HCEC 1CT (cell line): ENCODE measurements at places on chromosomes 2 and 18.

DNA sequence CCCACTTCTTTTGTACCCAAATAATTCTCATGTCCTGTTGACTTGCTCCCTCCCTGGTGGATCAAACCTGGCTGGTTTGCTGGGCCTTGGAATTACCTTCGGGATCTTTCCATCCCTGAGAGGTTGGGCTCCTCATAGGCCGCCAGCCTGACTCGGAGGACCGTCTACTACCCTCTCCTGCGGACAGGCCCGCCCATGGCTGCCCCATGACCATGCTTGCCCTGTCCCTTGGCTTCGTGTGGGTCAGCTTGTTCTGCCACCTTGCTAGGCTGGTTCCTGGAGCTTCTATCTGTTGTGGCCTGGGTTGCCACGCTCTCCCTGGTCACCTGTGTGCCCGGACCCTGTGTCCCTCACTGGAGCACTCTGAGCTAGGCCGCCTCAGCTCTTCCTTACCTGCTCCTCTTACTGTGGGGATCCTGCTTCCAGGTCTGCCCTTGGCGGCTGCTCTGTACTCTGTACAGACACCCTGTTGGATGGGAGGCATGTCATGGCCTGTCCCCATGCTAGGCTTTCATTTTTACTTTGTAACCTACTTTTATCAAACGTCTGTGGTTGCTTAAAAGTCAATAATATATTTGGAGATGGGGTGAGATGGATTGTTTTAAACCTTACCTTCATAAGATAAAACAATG lies 29.7 kb upstream of the FHL2 start:
- no peak for DNase-seq

DNA sequence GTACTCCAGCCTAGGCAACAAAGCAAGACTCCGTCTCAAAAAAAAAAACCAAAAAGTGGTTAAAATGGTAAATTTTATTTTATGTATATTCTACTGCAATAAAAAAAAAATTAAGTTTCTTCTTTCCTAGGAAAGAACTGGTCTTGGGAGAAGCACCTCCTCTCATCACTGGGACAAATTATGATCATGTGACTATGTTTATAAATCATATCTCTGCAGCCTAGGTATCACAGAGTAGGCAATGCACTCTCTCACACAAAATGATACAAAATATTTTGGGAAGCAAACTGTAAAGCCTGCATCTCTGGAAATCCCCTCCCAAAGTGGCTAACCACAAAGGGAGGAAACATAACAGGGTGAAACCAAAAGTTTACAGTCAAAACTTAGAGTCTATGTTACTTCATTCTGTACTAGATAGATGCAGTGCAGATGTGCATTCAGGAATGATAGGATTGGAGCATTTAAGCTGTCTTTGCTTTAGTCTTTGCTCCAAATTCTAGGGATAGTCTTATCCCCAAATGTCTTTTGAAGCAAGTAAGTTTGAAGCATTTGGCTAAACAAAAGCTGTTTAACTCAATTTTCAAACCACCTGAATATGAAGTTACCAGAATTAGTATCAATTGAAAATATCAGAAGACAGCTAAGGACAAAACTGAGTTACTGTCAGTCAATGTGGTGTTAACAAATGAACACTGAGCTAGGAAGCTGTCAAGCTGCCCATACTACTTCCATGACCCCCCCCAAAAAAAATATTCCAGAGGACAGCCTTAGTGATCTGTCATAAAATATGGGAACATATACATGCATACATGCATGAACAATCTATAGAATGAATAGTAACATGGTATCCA lies 21.1 kb upstream of the MALT1 start:
- DNase-seq: no peak

GRCh38 chr2:124805060-124805459 lies 780.0 kb downstream of the CNTNAP5 start:
- no peak for DNase-seq

DNA sequence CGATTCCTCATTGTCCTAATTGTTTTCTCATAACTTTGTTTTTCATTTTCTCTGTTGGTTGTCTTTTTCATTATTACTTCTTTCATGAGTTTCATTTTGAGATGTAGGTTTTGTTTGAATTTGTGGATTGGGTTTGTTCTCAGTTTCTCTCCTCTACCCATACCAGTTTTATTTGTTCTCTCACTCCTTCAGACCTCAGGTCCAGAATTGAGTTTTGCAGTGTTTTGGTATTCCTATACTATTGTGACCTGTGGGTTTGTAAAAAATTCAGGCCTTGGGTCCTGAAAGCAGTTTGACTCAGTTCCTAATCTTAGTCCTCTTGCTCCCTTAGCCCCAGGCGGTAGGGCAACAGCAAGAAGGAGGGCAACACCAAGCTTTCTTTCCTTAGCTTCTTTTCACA lies 28.3 kb upstream of the UBE2E3 start:
- DNase-seq: no peak

- DNase-seq: peak; percentile 76
Measured at GRCh38 chr2:39902103-39902502, 123.0 kb upstream of the THUMPD2 start.

DNA sequence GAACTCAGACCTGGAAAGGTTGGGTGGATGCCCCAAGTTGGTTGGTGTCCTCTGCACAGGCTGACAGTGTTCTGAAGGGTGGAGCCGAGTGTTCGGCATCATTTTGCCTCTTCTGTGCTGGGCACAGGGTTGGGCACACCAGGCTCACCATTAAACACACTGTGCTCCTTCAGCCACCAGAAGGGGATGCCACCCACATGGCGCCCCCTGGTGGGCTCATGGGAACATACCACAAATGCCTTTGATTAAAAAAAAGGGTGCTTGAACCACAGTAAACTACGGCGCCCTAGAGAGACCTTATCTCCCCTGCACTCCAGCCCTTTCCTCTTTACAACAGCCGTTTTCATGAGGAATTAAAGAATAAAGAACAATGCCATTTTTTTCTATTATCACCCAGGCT lies 89.4 kb downstream of the CELF4 start:
- DNase-seq: peak; percentile 25

DNA sequence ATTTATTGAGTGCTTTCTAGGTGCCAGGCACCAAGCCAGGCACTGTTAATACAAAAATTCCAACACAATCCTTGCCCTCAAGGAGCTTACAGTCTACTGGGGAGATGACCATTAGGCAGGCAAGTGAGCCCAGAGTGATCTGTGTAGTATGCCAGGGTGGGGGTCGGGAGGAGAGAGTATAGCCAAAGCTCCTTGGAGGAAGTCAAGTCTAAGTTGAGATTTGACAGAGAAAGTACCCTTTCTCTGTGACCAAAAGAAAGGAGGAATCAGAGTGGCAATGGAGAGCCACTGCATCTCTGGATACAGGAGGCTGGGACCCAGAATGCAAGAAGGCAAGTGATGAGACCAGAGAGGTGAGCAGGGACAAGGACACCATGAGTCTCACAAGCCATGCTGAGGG lies 7.5 kb downstream of the ANKRD53 start:
- no peak for DNase-seq

DNA sequence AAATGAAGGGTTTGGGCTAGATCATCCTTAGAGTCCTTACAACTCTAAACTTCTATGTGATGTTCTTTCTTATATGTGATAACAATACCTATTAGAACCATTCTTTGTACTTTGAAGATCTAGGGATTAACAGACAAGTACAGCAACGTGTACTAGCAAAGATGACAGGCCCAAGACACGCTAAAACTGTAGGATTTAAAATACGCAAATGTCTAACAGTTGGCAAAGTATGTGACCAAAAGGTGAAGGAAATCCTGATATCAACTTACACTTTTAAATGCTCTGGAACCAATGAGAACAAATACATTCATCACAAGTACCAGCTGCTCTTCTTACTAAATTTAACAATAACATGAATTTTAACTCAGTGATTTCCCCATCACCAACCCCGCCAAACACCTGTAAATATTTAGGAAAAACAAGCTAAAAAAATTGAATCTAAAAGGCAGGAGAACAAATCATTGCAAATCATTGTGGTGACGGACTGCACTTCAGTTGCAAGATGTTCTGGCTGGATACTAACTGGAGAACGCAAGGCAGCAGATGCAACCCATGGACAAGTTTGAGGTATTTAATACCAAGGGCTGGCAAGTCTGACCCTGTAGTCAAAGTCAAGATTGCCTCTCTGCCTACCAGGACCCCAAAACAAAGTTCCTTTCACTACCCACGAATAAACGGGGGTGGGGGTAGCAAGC lies 1.4 kb downstream of the ANKRD44 start:
- DNase-seq: no peak

- DNase-seq: no peak
Measured at GRCh38 chr2:3557639-3558204, 411 bp downstream of the RNASEH1 start.

GRCh38 chr18:43278355-43278754 lies 1.1 kb upstream of the SYT4 start:
- no peak for DNase-seq

GRCh38 chr2:240302933-240303595 lies 132.4 kb upstream of the GPC1 start:
- no peak for DNase-seq

DNA sequence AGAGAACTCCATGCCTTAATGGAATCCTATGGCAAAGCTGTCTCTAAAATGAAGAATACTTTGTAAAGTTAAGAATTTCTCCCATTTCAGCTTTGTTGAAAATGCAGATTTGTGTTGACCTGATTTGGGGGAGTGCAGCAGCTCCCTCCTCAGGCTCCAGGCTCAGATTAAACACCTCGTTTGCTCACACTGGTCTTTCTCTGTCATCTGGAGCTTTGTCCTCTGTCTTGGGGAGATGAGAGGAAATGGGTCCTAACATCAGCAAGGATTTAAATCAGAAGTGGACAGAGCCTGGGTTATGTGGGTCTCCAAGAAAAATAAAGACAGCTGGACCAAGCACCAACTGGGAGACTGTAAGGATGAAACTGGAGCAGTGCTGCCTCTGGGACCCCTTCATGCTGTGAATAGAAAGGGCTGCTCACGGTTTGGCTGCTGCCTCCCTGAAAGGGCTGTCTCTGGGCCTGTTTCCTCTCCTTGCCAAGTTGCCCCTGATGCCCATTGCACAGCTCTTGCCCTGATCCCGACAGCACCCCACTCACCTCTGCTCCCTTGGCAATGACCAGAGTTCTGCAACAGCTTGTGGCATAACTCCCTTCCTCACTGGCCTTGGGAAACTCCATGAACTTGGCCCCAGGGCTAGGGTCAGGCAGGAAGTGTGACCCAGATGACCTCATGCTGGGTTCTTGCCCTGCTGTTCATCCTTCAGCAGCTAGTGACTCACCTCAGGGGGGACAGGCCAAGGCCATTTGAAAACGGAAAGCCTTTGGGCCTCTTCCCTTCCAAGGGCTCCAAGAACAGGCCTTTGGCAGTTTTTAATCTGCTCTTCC lies 197.2 kb downstream of the CYP26B1 start:
- DNase-seq: peak; percentile 7

- DNase-seq: no peak
Measured at GRCh38 chr18:10401521-10401920, 52.9 kb upstream of the APCDD1 start.

DNA sequence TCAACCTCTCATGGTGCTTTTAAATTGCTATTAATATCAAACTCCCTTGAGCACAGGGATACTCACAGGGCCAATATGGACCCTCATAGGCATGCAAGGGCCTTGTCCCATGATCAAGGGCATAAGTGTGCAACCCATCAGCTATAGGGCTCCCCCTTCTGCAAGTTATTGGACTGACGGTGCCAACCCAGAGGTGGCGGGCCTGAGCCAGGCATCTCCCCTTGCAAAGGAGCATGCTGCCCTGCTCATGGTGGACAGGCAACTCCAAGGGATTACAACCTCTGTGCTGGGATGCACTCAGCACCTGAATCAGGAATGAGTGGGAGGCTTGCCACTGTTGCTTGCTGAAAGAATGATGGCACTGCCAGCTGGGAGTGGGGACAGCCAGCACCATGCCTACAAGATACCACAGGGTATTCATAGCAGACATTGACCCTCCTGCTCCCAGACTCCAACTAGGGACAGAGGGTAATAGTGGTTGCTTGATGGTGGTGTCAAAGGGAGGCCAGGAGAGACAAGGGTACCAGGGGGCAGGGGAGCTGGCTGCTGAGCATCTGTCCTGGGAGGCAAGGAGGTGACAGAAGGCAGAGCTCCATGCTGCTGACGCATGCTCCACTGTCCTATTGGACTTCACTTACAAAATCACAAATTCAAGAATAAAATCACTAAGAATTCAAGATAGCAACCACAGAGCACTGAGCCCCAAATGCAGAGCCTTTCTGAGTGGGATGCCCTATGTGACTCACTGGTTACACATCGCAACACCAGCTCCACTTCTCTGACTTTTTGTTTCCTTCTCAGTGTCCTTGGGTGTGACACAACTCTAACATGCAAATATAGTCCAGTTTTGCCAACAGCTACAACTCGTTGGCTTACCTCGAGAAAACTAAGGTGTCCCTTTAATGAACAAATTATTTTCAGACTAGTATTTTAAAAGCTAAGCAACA lies 157.1 kb upstream of the CCDC150 start:
- peak; percentile 70 for DNase-seq

- no peak for DNase-seq
Measured at GRCh38 chr2:205659922-205660321, 22.4 kb upstream of the NRP2 start.

DNA sequence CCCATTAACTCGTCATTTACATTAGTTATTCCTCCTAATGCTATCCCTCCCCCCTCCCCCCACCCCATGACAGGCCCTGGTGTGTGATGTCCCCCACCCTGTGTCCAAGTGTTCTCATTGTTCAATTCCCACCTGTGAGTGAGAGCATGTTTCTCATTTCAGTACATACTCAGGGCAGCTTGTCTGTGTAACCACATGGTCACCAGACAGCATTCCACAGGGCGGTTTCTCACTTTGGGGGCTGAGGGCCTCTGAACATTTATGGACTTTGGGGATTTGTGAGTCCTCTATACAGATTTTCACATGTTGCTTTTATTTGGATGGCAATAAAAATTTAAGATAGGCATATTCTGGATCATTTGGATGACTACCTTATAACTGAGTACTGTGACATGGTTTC lies 84.0 kb downstream of the LYPD6B start:
- no peak for DNase-seq

- no peak for DNase-seq
Measured at GRCh38 chr2:123093199-123093598, 931.9 kb upstream of the CNTNAP5 start.

- DNase-seq: no peak
Measured at GRCh38 chr2:233063269-233063975, 3.3 kb downstream of the INPP5D start.

- DNase-seq: no peak
Measured at GRCh38 chr2:157572725-157573124, 55.9 kb downstream of the ACVR1C start.

GRCh38 chr2:57160976-57161375 lies 885.6 kb upstream of the VRK2 start:
- DNase-seq: peak; percentile 85

DNA sequence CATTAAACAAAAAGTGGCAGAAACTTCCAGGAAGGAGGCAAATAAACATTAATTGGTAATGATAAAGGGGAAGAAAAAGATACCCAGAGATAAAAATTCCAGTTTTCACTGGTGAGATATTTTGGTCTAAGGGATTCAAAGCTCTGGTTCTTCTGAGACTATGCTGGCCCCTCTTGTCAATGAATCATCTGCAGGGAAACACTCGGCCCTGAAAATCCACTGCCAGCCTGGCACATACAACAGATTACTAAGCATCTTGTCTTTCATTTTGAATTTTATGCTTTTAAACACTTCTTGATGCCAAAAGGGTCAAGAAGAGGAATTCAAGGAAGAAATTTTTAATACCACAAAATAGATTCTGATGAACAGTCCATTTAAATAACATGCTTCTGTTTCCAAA lies 1603.8 kb upstream of the ZEB2 start:
- no peak for DNase-seq

- no peak for DNase-seq
Measured at GRCh38 chr18:74390900-74391299, 66.2 kb downstream of the DIPK1C start.

- DNase-seq: no peak
Measured at GRCh38 chr2:132665401-132666140, 4.4 kb downstream of the LYPD1 start.

GRCh38 chr2:74744731-74745515 lies 89.0 kb upstream of the HK2 start:
- DNase-seq: no peak
